ENCODE measurements at places on chromosomes 5 and 9.

DNA sequence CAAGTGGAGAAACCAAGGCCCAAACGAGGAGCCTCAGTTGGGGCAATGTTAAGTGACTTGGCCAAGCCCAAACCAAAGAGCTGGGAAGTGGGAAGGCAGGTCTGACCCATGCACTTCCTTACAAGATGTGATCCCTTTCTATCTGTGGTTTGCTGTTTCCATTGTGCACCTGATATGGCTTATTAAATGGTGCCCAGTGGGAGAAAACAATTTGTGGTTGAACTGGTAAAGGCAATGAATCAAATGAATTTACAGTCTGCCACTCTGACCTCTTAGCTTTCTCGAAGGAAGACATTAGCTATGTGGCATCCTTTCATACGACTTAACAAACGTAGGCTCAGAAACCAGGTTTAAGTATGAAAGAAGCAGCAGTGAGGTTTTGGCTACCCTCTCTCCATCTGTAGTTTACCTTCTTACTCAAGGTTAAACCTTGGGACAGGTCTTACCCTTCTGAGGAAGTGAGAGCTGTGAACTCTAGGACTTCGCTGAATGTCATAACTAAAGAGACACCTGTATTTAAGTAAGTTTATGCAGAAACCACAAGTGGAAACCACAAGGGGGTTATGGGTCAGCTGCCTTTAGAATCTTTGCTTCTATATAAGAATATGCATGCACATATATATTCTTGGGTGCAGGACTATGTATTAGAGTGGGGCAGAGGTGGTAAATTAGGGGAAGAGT is 100.5 kb upstream of the SPATA31D4 start:
- no peak for DNase-seq

GRCh38 chr5:149114403-149115312 is 26.6 kb upstream of the ABLIM3 start:
- DNase-seq = no peak

- DNase-seq = no peak
Measured at GRCh38 chr9:76004526-76004925, 114.1 kb downstream of the PCSK5 start.

DNA sequence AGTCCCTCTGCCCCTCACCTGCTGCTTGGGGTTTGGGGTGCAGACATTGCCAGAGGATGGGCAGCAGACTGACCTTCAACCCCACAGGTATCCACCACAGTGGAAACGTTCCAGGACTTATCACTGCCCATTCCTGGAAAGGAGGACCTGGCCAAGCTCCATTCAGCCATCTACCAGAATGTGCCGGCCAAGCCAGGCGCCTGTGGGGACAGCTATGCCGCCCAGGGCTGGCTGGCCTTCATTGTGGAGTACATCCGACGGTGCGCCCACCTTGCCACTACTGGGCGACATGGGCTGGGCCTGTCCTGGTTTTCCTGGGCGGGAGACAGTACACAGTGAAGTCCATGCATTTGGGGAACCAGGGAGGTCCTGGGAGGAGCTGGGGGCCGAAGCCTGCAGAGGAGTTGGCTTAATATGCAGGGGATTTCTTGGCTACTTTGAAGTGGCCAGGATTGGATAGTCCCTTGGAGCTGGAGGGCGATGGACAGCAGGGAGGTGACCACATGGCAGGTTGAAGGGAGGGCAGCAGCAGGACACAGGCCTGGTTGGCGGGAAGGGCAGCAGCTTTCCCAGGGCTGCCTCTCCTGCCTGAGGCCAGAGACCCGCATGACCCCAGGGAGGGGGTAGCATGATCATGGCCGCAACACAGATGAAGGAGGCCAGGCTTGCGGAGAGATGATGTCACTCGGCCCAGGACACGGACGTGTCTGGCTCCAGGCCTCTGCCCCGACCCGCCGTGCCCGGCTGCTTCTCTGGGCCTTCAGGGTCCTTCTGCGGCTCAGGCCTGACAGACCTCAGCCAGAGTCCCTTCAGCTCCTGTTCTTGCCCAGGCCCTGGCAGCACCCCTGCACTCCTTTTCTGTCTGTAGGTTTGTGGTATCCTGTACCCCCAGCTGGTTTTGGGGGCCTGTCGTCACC is 34.6 kb downstream of the USP20 start:
- DNase-seq = no peak

- DNase-seq = no peak
Measured at GRCh38 chr9:8825585-8826147, 1026.1 kb upstream of the DMAC1 start.

- DNase-seq = no peak
Measured at GRCh38 chr5:139388198-139388821, 1.4 kb downstream of the MZB1 start.

Data from effector memory CD4-positive, alpha-beta T cell (primary cell).